ENCODE measurements at places on chromosomes 3 and 15.

DNA sequence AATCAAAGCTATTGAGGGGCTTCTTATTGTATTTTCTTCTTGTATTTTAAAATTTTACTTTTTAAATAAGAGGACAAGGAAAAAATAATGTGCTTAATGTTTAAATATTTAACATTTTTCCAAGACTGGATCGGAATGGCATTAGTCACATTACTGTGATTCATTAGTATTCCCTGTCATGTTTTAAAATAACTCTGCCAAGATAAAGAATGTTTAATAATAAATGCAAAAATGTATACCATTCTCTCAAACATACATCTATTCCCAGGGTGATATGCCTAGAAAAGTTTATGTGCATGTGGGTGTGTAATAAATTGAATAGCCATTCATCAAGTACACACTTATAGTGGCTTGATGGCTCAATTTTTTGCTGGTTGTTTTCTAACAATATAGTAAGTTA lies 936.1 kb downstream of the PLOD2 start:
- DNase-seq: no peak

DNA sequence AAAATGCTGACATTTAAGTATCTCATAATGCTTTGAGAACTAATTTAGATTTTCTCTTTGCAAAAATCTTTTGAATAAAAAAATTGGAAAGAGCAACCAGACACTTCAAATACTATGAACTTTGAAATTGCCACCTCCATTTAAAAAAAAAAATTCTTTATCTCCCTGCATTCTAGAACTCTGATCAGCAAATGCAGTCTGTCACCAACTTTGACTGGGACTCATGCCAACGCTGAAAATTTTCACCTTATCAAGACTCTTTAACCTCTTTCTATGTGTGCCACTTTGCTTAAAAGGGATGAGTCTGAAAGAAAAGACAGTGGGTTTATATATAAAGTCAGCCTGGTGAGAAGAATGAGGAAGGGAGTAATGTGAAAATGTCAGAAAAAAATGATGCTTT lies 191.2 kb upstream of the ARPP21 start:
- DNase-seq: no peak

GRCh38 chr15:81645470-81645869 lies 271.5 kb upstream of the TMC3 start:
- no peak for DNase-seq

- no peak for DNase-seq
Observed at GRCh38 chr3:187902936-187903335, 157.7 kb upstream of the BCL6 start.

GRCh38 chr15:80727196-80727595 lies 32.1 kb downstream of the ABHD17C start:
- DNase-seq: no peak

DNA sequence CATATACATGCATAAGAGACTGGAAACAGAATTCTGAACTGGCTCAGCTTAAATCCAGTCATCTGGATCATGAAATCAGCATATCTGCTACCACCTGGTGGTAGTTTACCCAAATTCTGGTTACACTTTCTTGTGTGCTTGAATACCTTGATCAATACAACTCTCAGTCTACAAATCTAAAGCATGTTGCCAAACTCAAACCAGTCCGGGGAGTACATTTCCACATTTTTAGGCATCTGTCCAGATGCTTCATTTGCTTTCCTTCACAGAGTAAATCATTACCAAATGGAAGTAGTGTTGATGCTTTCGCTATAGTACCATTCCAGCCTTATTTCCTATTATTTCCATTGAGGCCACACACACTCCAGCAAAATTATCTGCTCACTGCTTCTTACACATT lies 126.4 kb downstream of the P2RY1 start:
- DNase-seq: no peak

- DNase-seq: no peak
Observed at GRCh38 chr3:71360180-71360579, 223.3 kb downstream of the FOXP1 start.

GRCh38 chr3:195543500-195544229 lies 540 bp upstream of the PPP1R2 start:
- no peak for DNase-seq

DNA sequence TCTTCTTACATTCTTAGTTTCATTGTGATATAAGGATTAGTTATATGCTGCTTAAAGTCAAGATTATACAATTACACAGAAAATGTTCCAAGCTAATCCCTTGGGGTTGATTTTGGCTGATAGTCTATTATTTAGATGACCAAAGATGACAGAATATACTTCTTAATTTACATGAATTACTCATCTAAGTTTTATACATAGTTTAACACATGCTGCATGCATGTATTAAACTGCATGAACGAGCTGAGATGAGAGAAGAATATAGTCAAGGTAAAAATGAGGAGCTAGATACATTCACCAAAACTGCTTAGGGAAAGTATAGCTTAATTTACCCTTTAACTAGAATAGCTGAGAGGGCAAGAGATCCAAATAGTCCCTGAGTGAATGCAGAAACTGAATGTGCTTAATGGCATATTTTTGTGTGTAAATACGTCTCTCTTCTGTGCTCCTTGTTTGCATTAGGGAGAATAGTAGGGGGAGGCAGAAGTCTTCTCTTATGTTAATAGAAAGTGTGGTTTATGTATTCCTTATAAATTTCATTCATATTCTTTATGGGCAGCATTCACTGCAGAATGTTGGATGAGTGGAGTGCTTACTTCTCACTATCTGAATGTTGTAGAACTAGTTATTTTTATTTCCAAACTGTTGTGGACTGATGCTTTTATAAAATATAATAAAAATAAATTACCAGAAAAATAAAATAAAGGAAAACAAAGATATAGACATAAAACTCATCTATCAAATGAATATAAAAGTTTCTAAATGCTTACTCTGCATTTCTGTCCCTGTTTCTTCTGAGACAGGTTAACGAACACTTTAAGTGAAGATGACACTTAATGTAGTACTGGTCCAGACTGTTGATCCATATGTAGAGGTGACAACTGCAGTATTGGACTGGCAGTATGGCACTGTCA lies 327.8 kb downstream of the RBMS3 start:
- DNase-seq: no peak

DNA sequence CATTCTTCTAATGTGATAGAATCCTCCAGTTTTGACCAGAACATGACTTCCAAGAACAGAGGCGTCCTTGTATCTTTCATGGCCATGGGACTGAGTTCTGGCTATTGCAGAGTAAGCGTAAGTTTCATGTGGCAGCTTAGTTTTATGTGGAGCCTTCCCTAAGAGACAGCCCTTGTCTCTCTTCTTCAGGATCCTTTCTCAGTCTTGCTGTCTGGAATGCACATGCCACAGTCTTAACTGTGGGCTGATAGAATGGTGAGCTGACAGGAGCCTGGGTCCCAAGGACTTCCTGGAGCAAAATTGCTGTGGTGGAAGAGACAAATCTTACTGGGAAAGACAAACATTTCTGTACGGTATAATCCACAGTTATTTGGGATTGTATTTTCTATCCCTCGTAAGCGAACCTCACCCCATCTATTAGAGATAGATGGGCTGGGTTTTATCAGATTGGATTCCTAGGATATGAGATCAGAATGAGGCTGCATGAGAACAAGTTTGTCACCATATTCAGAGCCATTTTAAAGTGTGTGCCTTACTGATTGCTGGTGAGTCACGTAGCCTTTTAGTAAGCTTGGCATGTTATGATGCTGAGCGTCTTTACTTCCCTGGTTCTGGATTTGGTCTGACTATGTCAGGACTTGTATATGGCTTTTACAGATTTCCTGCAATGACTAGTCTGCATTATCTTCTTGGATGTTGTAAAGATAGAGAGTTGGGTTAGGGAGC lies 32.8 kb downstream of the CDIN1 start:
- peak; percentile 88 for DNase-seq

DNA sequence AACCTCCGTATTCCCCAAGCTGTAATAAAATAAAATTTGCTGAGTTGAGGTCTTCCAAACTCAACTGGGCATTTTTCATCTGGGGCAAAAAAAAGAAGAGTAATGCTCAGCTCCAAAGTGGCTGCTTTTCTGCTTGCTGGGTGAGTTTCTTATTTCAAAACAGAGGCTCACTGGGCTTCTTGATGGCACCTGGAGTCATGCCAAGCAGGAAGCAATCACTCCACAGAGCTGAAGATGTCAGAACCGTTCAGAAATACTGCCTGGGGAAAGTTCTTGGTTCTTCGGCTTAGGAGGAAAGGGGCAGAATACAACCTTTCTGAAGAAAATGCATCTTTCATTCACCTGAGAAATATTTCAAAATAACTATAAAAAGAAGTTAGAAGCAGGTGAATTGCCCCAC lies 4.1 kb downstream of the CCR9 start:
- peak; percentile 42 for DNase-seq

GRCh38 chr15:65791335-65792137 lies 557 bp downstream of the DENND4A start:
- no peak for DNase-seq

GRCh38 chr3:189464799-189465198 lies 166.4 kb upstream of the TP63 start:
- no peak for DNase-seq

- no peak for DNase-seq
Observed at GRCh38 chr15:50064673-50065072, 54.4 kb downstream of the ATP8B4 start.

GRCh38 chr3:154428286-154429206 lies 1.4 kb downstream of the GPR149 start:
- DNase-seq: no peak
